Natural killer cell (primary cell): ENCODE measurements at places on chromosomes 5 and 9. TPM values are rescaled to one million over a fixed set of nuclear protein-coding genes. Genes with fewer than 3 reads are reported as not detected.

- no peak overlapping the region for H3K4me3 ChIP-seq
- no peaks in the 10 kb centered on the region for H3K36me3 ChIP-seq
- DNase-seq: no peak
- no peaks in the 10 kb centered on the region for H3K27me3 ChIP-seq
- no peaks in the 10 kb centered on the region for H3K4me1 ChIP-seq
Measured at GRCh38 chr5:34977934-34978613, 48.7 kb downstream of the DNAJC21 start.

- peaks cover 10% of the 10 kb centered on the region for H3K27me3 ChIP-seq
- H3K4me3 ChIP-seq: no peak overlapping the region
- H3K36me3 ChIP-seq: no peaks in the 10 kb centered on the region
- no peak overlapping the region for H3K27ac ChIP-seq
- H3K4me1 ChIP-seq: no peaks in the 10 kb centered on the region
Measured at GRCh38 chr5:98755406-98755805, 18.1 kb upstream of the RGMB start.

DNA sequence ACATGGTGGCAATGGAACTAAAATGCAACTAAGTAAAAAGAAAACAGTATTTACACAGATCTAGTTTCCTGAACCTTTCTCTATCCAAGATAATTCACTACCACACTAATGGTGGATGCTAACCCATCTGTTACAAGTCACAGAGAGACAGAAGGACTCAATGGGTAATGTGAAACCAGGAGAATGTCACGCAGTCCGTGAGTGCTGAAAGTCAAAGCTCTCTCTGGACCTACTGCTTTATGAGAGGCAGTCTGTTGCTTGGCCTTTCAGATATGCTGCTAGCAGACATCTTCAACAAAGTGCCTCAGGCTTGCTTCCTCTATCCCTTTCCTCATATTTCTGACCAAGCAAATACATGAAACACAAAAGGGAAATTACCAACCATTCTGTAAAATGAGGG, 69.0 kb upstream of the GLRX start:
- H3K4me1 ChIP-seq: no peaks in the 10 kb centered on the region
- no peak overlapping the region for H3K27ac ChIP-seq
- DNase-seq: no peak
- no peak overlapping the region for H3K4me3 ChIP-seq
- peaks cover 9% of the 10 kb centered on the region for H3K36me3 ChIP-seq

DNA sequence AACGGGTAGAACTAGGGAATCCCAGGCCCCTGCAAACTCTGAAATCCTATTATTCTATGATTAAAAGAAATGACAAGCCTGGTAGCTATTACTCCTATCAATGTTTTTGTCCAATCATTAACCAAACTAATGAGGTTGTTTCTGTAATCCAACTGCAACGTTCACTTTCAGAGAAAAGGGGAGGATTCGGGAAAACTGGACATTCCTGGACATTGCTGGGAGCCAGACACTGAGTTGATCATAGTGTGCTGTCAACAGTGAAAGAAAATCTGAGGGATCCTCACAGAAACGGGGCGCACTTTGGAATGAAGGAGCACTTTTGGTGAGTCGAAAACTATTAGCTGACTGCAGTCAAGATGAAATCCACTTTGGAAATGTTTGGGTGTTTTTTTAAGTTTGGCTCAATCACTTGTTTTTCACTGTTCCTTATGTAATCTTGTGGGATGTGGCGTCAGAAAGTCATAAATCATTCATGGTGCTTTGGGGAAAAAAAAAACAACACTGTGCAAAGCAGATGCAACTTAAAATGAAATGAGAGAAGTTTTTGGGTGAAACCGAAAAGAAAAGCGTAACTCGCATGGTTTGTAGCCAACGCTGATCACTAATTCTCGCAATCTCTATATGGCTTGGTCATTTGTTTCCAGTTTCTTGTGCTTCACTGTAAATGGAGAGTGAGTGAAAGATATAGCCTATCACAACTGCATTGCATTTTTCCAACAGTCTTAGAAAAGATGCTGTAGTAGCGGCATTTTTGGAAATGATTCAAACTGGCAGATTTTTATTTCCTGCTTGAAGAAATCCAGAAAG, 51.2 kb upstream of the ADRA1B start:
- no peaks in the 10 kb centered on the region for H3K36me3 ChIP-seq
- H3K27ac ChIP-seq: no peak overlapping the region
- no peak overlapping the region for H3K4me3 ChIP-seq
- no peaks in the 10 kb centered on the region for H3K4me1 ChIP-seq

The WDR31 gene
- 0.55 TPM for total RNA-seq

- no peak for DNase-seq
- no peak overlapping the region for H3K4me3 ChIP-seq
- no peaks in the 10 kb centered on the region for H3K27me3 ChIP-seq
- peaks cover 42% of the 10 kb centered on the region for H3K4me1 ChIP-seq
- H3K36me3 ChIP-seq: peaks cover 1% of the 10 kb centered on the region
Measured at GRCh38 chr5:172862165-172862801, 28.2 kb downstream of the ERGIC1 start.

DNA sequence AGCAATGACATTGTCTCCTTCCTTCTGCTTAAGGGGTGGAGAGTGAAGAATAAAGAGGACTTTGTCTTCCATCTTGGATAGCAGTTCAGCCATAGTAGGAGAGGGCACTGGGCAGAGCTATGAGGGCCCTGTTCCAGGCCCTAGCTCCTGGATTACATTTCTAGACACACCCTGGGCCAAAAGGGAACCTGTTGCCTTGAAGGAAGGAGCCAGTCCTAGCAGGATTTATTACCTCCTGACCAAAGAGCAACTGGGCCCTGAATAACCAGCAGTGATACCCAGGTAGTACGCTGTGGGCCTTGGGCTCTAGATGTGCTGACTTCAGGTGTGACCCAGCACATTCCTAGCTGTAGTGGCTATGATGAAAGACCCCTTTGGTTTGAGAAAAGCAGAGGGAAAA, 95.8 kb downstream of the RMI1 start:
- no peak for DNase-seq
- no peaks in the 10 kb centered on the region for H3K36me3 ChIP-seq
- H3K27me3 ChIP-seq: no peaks in the 10 kb centered on the region
- no peak overlapping the region for H3K27ac ChIP-seq
